ENCODE measurements at places on chromosomes 16 and 17. TPM values are rescaled to one million over a fixed set of nuclear protein-coding genes. Genes with fewer than 3 reads are reported as not detected.
A peak's percentile ranks its signal among the peaks of the same experiment; 100 is the strongest.

CCDC102A gene
- 7.6 TPM for total RNA-seq

CLEC19A gene
- total RNA-seq, result not detected

KRTAP16-1 gene
- total RNA-seq, result not detected

YPEL2 gene
- 13.4 TPM for total RNA-seq

MPV17L gene
- not detected for total RNA-seq

RCVRN gene
- total RNA-seq, result not detected

TPSAB1 gene
- not detected for total RNA-seq

AANAT gene
- total RNA-seq, result not detected

DNA sequence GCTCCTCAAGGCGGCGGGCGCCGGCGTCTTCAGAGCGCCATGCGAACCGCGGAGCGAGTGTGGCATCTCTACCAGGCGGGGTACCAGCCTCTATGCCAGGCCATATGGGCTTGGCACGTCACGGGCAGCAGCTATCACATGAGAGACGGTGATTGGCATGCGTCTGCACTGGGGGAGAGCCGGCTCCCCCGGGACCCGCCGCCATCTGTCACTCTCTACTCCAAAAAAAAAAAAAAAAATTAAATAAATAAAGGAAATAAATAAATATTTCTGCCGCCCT, at the start of gene NEUROD2:
NEUROD2 (minus strand) TSS at position 70 of the 280 bp plus-strand sequence. CDS start 1,321 bp downstream, outside the sequence.
- DNase-seq, result no peak

GRCh38 chr16:82701442-82701955, 74.7 kb downstream of the CDH13 start:
- no peak for DNase-seq

DNA sequence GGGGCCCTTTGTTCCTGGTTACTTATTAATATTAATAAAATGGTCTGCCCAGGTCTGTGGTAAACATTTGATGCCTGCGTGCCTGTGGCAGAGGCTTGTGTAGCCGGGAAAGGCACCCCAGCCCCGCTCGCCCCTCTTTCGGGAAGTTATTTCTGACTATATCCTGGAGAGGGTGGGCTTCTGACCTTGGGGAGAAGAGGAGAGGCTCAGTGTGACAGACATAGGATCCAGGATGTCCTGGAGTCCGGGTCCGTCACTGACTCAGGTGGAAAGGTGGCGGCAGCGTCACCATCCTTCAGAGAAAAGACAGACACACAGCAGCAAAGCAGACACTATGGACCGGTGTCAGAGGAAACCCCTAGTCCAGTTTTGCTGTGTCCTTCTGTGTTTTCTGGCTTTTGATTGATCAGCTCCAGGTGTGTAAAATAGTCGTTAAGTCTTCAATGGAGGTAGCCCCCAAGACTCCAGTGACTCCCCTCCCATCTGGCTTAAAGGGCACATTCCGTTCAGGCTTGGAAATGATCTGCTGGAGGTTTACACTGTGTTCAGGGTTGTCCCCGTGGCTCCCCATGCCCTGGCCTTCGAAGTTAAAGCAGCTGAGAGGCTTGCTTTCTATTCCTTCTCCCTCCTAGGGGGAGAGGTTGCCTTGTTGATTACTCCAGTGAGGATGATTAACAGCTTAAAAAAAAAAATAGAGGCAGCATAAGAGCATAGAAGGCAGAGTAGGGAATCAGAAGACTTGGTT, 81.6 kb downstream of the CCDC182 start:
- peak; percentile 77 for DNase-seq

DNA sequence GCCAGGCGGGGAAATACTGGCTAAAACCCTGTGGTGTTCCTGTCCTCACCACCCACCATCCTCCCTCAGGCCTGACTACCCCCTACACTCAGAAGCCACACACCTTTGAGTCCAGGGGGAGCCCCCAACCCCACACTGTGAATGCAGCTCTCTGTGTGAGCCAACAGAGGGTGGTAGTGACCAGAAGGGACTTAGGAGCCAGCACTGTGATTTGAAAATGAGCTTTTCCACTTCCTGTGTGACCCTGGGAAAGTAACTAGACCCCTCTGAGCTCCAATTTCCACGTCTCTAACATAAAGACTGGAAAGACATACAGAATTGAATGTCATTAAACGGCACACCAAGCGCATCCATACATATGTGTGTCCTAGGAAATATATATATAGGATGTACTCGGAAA, 58.7 kb downstream of the SDK2 start:
- DNase-seq, result no peak

- no peak for DNase-seq
Observed at GRCh38 chr16:1283996-1284616, 25.3 kb upstream of the UBE2I start.

DNA sequence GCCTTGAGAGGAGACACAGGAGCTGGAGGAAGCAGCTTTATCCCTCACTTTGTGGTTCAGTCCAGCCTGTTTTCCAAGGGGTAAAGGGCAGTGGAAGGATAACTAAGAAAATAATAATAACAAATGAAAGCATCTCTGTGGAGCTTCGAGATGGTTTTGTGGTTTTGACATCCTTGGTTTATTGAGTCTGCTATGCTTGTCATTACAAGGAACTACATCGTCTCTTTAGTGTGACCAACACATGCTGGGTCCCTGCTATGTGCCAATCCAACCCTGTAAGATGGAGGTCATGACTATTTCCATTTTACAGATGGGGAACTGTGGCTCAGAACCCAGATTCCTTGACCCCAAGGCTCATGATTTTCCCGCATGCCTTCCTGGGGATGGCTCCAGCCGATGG, 124.8 kb downstream of the MRM1 start:
- DNase-seq, result no peak

GRCh38 chr17:6551869-6552531, 4.4 kb downstream of the PITPNM3 start:
- peak; percentile 83 for DNase-seq

DNA sequence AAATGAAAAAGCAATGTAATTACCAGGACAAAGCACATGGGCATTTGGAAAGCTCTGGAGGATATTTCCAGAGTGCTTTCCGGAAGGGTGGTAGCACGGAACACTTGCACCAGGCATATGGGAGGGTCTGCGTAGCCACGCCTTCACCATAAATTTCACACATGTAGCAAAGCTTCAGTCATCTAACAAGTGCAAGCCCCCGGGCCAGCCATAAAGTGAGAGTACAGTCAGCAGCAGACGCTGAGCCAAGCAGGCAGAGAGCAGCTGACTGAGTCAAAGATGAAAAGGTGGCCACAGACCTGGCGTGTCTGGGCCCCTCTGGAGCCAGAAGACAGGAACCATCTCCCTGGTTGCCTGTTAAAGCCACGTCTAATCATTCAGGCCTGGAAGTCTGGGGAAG, 130.6 kb downstream of the SEC14L1 start:
- no peak for DNase-seq

- no peak for DNase-seq
Observed at GRCh38 chr16:85446951-85447692, 166.0 kb upstream of the GSE1 start.

DNA sequence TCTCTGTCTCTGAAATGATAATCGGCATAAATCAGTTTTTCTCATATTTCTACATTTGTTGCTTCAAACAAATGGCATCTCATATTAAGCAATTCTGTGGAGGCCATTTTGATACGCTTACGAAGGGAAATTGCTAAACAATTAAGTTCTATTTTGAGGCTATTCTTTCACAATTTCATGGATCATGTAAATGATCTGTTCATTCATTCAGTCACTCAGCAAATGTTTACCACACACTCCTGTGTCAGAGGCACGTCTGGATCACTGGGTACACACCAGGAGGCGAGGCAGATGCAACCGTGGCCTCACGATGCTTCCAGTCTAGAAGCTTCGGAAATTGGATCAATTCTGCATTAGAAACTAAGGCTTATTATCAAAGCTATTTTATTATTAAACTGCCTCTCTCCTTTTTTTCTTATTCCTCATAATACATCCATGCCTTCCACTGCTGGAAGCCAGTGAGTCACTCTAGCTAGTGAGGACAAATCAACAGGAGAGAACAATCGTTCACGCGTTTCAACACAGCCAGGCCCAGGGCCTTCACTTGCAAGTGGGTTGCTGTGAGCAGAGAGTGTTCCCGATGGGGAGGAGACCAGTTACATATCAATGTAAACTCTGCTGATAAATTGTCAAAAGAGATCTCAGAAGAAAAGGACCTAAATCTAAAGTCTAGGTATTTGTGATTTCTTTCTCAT, 11.3 kb upstream of the SLC39A11 start:
- DNase-seq, result no peak

GRCh38 chr17:57463103-57463885, 207.0 kb downstream of the MSI2 start:
- DNase-seq, result no peak

- no peak for DNase-seq
Observed at GRCh38 chr17:63435681-63436522, 10.2 kb downstream of the CYB561 start.

GRCh38 chr16:54715011-54715410, 215.7 kb upstream of the IRX5 start:
- DNase-seq, result no peak

DNA sequence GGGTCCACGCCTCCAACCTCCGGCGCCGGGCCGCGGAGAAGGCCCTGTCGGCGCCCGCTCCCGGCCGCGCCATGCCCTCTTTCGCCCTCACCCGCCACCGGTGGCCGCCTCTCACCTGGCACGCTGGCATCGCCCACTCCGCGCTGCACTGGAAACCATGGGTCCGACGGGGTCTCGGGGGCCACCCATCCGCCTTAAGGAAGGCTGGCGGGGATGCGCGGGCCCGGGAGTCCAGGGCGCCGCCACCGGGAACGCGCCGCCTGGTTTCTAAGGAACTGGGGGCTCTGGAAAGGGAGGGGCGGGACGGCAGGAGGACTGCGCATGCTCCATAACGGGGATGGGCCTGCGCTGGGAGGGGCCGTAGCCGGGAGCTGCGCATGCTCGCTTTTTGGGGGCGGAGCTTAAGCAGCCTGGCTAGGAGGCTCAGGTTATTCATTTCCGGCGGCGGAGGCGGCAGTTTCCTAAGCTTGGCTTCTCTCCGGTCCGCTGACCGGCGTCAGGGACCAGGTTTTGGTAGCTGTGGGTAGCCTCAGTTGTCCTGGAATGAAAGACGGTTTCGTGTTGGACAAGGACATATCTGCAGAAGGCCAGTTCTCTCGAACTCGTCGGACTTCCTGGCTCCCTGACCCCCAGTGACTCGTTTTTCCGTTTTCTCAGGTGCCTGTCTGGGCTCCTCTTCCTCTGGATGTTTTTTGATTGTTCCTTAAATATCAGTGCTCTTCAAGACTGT, at the start of gene GFOD2:
GFOD2 (minus strand) TSS at position 269 of the 730 bp plus-strand sequence. CDS start 33,601 bp downstream, outside the sequence.
- peak; percentile 96 for DNase-seq

- DNase-seq, result no peak
Observed at GRCh38 chr17:74471341-74471740, 4.9 kb downstream of the CD300A start.

DNA sequence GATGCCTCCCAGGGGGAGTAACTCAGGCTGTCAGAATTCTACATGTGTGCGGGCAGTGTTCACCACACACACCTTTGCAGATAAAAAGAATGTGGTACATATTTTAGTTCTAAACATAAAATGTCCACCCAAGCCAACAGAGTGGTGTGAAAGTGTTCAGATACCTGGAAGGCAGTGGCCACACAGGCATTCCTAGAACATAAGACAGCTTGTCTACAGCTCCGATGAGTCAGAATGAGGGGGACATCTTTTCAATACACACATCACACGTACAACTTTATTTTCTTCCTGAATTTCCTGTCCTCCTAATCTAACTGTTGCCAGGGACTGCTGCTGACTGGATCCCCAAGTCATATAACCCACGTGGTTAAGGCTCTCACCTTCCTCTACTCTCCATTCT, 142.3 kb downstream of the ZFHX3 start:
- DNase-seq, result no peak

GRCh38 chr16:175011-175949, 1.2 kb upstream of the HBA1 start:
- no peak for DNase-seq

- DNase-seq, result no peak
Observed at GRCh38 chr17:59361916-59362810, 30.7 kb downstream of the YPEL2 start.

- no peak for DNase-seq
Observed at GRCh38 chr16:9425236-9425635, 333.8 kb downstream of the HAPSTR1 start.

DNA sequence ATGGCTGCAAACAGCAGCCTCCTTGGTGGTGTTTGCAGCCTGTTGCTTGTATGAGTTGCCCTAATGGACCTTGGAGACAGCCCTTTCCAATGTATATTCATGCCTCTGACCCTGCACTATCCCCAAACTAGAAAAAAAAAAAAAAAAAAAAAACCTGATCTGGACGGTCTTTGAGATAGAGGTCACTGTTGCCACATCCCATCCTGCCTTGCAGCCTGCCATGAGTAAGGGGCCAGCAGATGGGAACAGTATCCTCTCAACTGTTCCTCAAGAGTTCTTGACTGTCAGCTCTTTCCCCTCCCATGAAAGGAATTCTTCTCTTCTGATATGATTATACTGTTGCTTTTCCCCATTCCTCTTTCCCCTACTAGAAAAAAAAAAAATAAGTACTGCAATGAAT, 152.4 kb downstream of the SSH2 start:
- no peak for DNase-seq

DNA sequence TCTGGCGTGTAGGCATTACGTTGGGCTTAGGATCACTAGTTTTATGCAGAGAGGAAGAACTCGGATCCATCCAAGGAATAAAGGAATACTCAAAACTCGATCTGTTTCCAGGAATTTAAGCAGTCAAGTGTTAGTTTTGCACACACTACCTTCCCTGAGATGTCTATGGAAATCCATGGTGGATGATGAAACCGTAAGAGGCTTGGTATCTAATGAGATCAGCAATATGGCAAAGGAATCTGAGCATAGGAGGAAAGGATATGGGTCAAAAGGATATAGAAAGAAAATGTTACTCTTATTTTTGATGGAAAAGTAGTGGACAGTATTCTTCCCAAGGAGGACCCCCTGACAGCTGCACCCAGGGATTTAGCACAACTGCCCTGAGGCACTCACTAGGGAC, 59.6 kb downstream of the SMG6 start:
- DNase-seq, result no peak

- no peak for DNase-seq
Observed at GRCh38 chr16:79845734-79846135, 245.2 kb upstream of the MAF start.

DNA sequence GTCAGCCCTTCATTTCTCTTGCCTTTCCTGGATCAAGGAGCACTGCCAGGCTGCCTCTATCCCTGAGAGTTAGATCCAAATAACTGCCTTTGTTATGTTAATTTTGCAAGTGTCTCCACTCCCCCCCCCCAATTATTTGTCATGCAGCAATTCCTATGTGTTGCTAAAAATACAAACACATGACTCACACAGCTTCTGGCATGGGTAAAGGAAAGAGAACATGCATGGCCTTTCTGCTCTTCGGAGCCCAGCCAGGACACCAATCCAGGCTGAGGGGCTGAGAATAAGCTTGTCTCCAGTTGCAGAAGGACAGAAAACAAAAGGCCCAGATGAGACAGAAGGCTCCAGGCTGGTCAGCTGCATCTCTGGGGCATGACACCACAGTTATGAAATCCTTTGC, 148.0 kb upstream of the TNRC6C start:
- DNase-seq, result no peak

GRCh38 chr17:77466140-77466539, 325.4 kb downstream of the SEC14L1 start:
- DNase-seq, result no peak

- no peak for DNase-seq
Observed at GRCh38 chr17:56289321-56289720, 136.0 kb downstream of the ANKFN1 start.

- no peak for DNase-seq
Observed at GRCh38 chr16:53713403-53714204, 9.6 kb downstream of the FTO start.

GRCh38 chr17:78343187-78343542, 16.7 kb downstream of the SOCS3 start:
- DNase-seq, result no peak

All from HT-29 (cell line).